ENCODE measurements at places on chromosomes 4 and X.

- no peak overlapping the region for H3K4me3 ChIP-seq
- no peak for DNase-seq
- no peaks in the 10 kb centered on the region for H3K36me3 ChIP-seq
- no peaks in the 10 kb centered on the region for H3K27me3 ChIP-seq
- H3K4me1 ChIP-seq, result no peaks in the 10 kb centered on the region
Observed at GRCh38 chr4:4182835-4183568, 43.7 kb downstream of the OTOP1 start.

- H3K4me1 ChIP-seq, result no peaks in the 10 kb centered on the region
- H3K36me3 ChIP-seq, result no peaks in the 10 kb centered on the region
- H3K4me3 ChIP-seq, result no peak overlapping the region
- H3K27ac ChIP-seq, result no peak overlapping the region
- no peak for DNase-seq
- H3K27me3 ChIP-seq, result no peaks in the 10 kb centered on the region
Observed at GRCh38 chr4:4259484-4260100, 11.6 kb upstream of the TMEM128 start.

DNA sequence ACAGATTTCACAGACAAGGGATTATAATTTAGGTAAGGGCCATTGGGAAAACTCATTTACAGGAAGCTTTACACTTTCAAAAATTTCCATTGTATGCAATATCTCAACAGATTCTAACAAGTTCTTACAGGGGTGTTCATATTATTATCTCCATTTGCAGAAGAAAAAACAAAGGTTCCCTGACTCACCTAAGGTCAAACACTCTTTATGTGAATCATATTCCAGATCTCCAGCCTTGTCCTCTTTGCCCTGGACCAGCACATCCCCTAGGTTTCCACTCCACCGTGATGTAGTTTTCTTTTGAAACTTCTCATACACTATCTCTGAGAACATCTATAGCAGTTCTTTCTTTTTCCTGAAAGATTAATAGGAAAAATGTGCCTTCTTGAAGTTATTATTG is 96.4 kb upstream of the HS3ST1 start:
- no peaks in the 10 kb centered on the region for H3K4me1 ChIP-seq
- H3K27ac ChIP-seq, result no peak overlapping the region
- H3K36me3 ChIP-seq, result no peaks in the 10 kb centered on the region
- H3K4me3 ChIP-seq, result no peak overlapping the region

DNA sequence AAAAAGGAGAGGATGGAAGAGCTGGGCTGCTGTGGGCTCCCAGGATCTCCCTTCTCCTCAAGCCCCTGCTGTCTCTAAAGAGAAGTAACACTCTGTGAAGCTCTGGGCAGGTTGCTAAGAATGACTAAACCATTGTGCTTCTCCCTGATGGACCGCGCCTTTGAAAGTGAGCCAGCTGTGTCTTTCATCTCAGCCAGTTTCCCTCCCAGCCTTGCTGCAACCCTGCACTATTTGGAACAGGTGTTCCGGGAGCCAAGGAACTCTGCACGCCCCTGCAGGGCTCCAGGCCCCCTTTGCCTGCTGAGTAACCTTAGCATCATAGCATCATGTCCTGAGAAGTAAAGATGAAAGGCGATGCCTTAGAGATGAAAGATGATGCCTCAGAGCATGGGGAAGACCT is 39.7 kb downstream of the SMIM20 start:
- DNase-seq, result no peak
- no peaks in the 10 kb centered on the region for H3K4me1 ChIP-seq
- no peaks in the 10 kb centered on the region for H3K27me3 ChIP-seq
- H3K36me3 ChIP-seq, result no peaks in the 10 kb centered on the region
- H3K27ac ChIP-seq, result no peak overlapping the region
- no peak overlapping the region for H3K4me3 ChIP-seq

- no peaks in the 10 kb centered on the region for H3K27me3 ChIP-seq
- H3K4me1 ChIP-seq, result peaks cover 9% of the 10 kb centered on the region
- H3K27ac ChIP-seq, result no peak overlapping the region
- no peak for DNase-seq
Observed at GRCh38 chr4:102623622-102624021, 122.5 kb downstream of the NFKB1 start.

GRCh38 chr4:8726344-8726851 is 133.8 kb downstream of the CPZ start:
- H3K27me3 ChIP-seq, result no peaks in the 10 kb centered on the region
- H3K36me3 ChIP-seq, result no peaks in the 10 kb centered on the region
- H3K27ac ChIP-seq, result no peak overlapping the region
- H3K4me1 ChIP-seq, result no peaks in the 10 kb centered on the region
- peak; percentile 54 for DNase-seq

DNA sequence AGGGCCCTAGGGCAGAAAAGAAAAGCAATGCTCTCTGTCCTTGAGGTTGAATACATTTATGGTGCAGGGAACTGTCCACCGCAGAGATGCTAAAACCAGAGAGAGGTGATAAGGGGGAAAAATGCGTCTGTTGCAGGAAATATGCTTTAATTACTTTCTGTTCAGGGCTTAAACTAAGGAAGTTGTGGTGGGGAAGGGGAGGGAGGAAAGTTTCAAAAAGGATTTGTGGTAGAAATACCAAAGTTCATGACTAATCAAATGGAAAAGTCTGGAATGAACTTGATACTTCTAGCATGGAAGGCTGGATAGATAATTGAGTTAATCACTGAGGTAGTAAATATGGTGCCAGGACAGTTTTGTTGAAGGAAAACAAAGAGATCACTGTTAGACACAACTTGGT is 99.0 kb downstream of the ASB9 start:
- H3K36me3 ChIP-seq, result no peaks in the 10 kb centered on the region
- no peak overlapping the region for H3K27ac ChIP-seq
- H3K27me3 ChIP-seq, result no peaks in the 10 kb centered on the region

DNA sequence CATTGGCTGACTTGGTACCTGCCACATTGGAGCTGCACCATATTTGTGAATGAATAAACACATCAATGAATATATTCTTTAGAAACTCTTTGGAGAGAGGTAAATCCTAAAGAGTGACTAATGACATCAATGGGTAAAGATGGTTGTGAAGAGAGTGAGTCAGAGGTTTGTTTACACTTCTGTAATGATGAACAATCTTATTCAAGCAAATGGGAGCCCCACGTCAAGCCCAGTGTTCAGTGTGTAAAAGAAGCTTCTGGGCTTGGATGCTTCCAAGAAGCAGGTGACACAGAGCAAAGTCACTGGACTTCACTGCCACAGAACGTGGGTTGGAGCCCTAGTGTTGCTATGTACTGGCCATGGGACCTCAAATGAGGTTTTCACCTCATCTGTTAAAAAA is 319.0 kb downstream of the STK32B start:
- DNase-seq, result no peak
- no peaks in the 10 kb centered on the region for H3K27me3 ChIP-seq
- H3K36me3 ChIP-seq, result no peaks in the 10 kb centered on the region

- DNase-seq, result no peak
- no peaks in the 10 kb centered on the region for H3K36me3 ChIP-seq
- H3K27me3 ChIP-seq, result peaks cover 24% of the 10 kb centered on the region
- H3K27ac ChIP-seq, result no peak overlapping the region
- H3K4me3 ChIP-seq, result no peak overlapping the region
Observed at GRCh38 chr4:5926598-5926997, 33.7 kb upstream of the CRMP1 start.

GRCh38 chrX:150044556-150044955 is 106.3 kb upstream of the EOLA2 start:
- DNase-seq, result no peak
- H3K4me1 ChIP-seq, result no peaks in the 10 kb centered on the region
- H3K27me3 ChIP-seq, result no peaks in the 10 kb centered on the region
- no peak overlapping the region for H3K4me3 ChIP-seq
- no peaks in the 10 kb centered on the region for H3K36me3 ChIP-seq
- no peak overlapping the region for H3K27ac ChIP-seq

DNA sequence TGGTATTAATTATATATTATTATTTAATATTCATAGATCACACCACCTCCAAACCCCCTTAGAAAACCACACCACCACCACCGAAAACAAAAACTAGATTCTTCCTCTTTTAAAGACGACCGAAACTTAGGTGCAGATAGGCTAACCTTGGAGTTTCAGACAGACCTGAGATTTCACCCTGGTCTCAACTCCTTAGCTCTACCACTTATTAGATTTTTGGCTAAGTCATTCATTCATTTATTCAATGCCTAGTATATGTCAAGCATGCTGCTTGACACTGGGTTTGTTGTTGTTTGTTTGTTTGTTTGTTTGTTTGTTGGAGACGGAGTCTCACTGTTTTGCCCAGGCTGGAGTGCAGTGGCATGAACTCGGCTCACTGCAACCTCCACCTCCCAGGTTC is 9.5 kb upstream of the BMP2K start:
- peaks cover 18% of the 10 kb centered on the region for H3K4me1 ChIP-seq
- no peak overlapping the region for H3K4me3 ChIP-seq
- DNase-seq, result no peak

DNA sequence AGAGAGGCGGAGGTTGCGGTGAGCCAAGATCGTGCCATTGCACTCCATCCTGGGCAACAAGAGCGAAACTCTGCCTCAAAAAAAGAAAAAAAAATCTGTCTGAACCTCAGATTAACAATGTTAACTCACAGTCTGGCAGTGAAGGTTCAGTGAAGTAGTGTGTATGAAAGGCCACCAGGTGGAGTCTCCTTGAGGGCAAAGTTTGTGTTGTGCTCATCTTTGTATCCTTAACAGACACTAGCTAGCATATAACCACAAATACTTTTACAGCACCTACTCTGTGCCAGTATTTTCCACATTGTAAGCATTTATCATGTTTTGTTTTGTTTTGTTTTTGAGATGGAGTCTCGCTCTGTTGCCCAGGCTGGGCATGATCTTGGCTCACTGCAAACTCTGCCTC is 46.0 kb upstream of the MGST2 start:
- DNase-seq, result no peak
- H3K4me1 ChIP-seq, result no peaks in the 10 kb centered on the region
- no peaks in the 10 kb centered on the region for H3K27me3 ChIP-seq
- no peaks in the 10 kb centered on the region for H3K36me3 ChIP-seq
- no peak overlapping the region for H3K4me3 ChIP-seq

DNA sequence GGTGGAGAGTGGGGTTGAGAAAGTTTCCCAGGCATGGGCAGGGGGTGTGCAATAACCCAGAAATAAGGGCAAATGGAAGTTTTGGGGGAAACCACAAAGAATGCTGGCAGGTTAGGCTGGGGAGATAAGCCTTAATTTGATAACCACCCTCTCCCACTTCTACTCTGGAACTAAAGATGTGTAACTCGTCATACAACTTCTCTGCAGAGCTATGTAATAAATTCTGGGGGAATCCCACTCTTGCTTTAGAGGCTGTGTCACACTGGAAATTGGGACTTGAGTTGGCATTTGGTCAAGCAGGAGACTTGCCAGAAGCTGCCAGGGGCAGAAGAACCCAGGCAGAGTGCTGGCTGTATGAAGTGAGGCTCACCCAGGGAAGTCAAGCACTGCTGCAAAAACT is 170.9 kb upstream of the CPEB2 start:
- no peaks in the 10 kb centered on the region for H3K36me3 ChIP-seq
- no peaks in the 10 kb centered on the region for H3K4me1 ChIP-seq
- no peaks in the 10 kb centered on the region for H3K27me3 ChIP-seq
- H3K4me3 ChIP-seq, result no peak overlapping the region
- DNase-seq, result no peak

- no peaks in the 10 kb centered on the region for H3K4me1 ChIP-seq
- H3K4me3 ChIP-seq, result no peak overlapping the region
- no peaks in the 10 kb centered on the region for H3K27me3 ChIP-seq
- H3K36me3 ChIP-seq, result no peaks in the 10 kb centered on the region
- no peak for DNase-seq
Observed at GRCh38 chrX:11540532-11541377, 125.0 kb downstream of the ARHGAP6 start.

DNA sequence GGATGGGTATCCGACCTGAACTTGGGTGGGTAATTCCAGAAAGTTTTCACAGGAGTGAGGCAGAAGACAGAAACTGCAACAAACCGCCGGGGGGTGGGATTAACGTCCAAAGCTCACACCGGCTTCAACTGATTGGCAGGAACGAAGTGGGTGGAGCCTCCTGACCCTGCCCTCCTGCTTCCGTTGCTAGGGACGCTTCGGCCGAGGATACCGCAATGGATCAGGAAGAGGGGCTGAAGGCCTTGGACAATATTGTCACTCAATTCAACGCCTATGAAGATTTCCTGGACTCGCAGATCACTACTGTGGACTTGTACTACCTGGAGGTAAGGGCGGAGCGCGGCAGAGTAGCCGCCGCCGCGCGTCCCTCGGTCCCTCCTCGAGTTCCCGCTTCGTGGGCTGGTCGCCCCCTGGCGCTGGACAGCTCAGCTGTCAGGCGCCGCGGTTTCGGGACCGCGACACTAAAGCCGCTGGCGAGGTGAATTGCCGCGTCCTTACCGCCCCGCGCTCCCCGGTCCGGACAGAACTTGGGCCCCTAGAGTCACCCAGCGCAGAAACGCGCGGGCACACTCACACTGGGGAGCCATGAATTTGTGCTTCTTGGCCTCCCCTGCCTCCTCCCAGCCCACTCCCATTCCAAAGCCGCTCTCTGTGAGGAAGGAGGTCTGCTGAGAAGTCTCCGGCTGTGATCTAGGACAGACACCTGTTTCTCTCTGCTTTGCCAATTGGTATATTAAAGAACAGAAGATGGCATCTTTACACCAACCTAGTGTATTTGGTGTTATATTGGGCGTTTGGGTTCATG is at the start of gene CFAP299:
Gene CFAP299, plus strand, starts transcription at position 177 of the 805 bp plus-strand sequence.
- H3K36me3 ChIP-seq, result no peaks in the 10 kb centered on the region
- DNase-seq, result peak; percentile 84
- no peaks in the 10 kb centered on the region for H3K27me3 ChIP-seq

- H3K27ac ChIP-seq, result no peak overlapping the region
- H3K36me3 ChIP-seq, result no peaks in the 10 kb centered on the region
- peak; percentile 65 for DNase-seq
Observed at GRCh38 chr4:103719105-103719829, 518 bp downstream of the TACR3 start.

GRCh38 chr4:85928775-85929591 is 430.9 kb downstream of the MAPK10 start:
- H3K4me3 ChIP-seq, result no peak overlapping the region
- peaks cover 18% of the 10 kb centered on the region for H3K4me1 ChIP-seq
- DNase-seq, result no peak
- H3K36me3 ChIP-seq, result no peaks in the 10 kb centered on the region

- H3K4me1 ChIP-seq, result no peaks in the 10 kb centered on the region
- no peaks in the 10 kb centered on the region for H3K27me3 ChIP-seq
- H3K27ac ChIP-seq, result no peak overlapping the region
- no peak for DNase-seq
Observed at GRCh38 chrX:144732588-144732987, 514.7 kb upstream of the SPANXN1 start.

GRCh38 chr4:91958596-91958995 is 345.2 kb upstream of the GRID2 start:
- no peak for DNase-seq
- H3K4me1 ChIP-seq, result no peaks in the 10 kb centered on the region
- H3K27ac ChIP-seq, result no peak overlapping the region
- no peaks in the 10 kb centered on the region for H3K27me3 ChIP-seq
- H3K4me3 ChIP-seq, result no peak overlapping the region
- H3K36me3 ChIP-seq, result no peaks in the 10 kb centered on the region

GRCh38 chrX:2863646-2864045 is 34.9 kb downstream of the GYG2 start:
- no peaks in the 10 kb centered on the region for H3K27me3 ChIP-seq
- H3K4me1 ChIP-seq, result no peaks in the 10 kb centered on the region
- H3K27ac ChIP-seq, result no peak overlapping the region
- H3K4me3 ChIP-seq, result no peak overlapping the region
- no peak for DNase-seq

All from spleen (tissue), 13 donors.